Peyer's patch (tissue), 4 donors: ENCODE measurements at places on chromosomes 2 and 18. TPM values are rescaled to one million over a fixed set of nuclear protein-coding genes. Genes with fewer than 3 reads are reported as not detected.

GRCh38 chr2:143891879-143892308 lies 628.0 kb downstream of the ZEB2 start:
- no peak for DNase-seq

DNA sequence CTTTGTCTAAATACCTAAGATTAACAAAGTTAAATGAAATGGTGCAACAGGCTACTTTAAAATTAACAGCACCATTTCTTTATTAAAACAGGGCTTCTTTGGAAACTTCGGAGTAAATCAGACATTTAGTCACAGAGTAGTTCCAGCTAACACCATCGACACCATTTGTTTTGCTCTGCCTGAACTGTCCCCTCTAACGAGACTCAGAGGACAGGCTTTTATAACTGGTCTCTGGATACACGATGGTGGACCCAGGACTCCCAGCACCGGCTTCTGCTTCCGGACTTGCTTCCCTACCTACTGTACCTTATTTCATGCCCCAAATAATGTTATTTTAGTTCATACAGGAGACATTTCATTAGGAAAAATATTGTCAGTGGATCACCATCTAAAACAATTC lies 252.1 kb downstream of the XIRP2 start:
- DNase-seq: no peak

HOXD13 gene
- not detected for total RNA-seq

PIGN gene
- total RNA-seq: 39.9 TPM

- no peak for DNase-seq
Observed at GRCh38 chr2:100992262-100992661, 9.8 kb upstream of the RPL31 start.

DNA sequence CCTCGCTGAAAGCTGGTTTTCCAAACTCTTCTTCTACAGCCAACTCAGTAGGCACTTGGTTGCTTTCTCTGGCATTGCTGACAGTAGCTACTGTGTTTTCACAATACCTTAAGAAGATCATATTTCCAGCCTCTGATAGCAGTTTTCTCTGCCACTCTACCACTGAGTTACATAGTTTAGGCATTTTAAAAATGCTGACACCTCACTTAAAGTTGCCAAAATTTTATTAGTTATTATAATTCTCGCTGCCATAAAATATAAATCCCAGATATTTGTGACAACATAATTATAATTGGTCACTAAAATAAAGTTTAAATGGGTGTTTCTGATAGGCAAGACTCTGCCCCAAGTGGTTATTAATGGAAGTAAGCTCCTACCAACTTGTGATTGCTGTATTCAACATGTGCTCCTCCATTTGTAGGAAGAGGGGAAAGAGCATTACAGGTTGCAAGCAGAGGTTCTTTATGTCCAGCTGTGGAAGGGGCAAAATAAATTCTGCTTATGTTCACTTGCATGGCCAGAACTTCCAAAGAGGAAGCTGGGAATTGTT lies 1202.8 kb downstream of the CNTNAP5 start:
- DNase-seq: no peak

CFAP221 gene
- 3.5 TPM for total RNA-seq

DNA sequence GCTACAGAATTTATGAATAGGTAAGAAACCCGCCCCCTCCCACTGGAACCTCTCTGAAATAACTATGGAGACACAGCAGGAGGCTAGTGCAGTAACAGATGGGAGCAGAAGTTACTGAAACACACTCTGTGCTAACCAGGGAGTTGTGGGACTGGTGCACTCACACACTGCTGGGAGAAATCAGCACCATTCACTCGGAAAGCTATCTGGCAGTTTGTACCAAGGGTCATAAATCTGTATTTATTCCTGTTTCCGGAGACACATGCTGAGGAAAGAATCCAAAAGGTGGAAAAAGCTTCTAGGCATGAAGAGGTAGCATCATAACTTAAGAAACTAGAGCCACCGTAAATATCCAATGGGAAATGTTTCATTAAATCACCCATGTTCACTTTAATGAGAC lies 39.9 kb downstream of the TGFA start:
- no peak for DNase-seq

DNA sequence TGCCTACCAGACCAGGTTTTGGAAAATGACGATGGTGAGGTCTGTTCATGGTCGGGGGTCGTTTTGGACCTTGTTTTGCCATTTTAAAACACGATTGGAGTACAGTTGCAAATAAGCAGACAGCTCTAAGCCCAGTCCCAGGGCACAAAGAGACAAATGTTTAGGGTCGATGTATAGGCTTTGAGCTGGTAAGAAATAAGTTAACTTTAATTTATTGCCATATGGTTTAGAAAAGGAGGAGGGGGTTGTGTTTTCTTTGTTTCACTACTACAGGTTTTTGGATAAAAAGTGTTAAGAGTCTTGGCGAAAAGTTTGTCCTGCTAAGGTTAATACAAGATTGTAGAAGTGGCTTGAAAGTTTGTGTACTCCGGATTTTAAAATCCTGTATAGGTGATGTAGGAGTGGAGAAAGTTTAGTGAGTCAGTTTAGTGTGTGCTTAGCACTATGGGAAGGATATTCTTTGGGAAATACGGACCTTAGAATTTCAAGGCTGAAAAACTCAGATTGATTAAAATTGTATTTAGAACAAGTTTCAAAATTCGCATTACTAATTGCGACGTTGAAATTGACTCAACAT lies 1.3 kb downstream of the KCMF1 start:
- DNase-seq: no peak

DNA sequence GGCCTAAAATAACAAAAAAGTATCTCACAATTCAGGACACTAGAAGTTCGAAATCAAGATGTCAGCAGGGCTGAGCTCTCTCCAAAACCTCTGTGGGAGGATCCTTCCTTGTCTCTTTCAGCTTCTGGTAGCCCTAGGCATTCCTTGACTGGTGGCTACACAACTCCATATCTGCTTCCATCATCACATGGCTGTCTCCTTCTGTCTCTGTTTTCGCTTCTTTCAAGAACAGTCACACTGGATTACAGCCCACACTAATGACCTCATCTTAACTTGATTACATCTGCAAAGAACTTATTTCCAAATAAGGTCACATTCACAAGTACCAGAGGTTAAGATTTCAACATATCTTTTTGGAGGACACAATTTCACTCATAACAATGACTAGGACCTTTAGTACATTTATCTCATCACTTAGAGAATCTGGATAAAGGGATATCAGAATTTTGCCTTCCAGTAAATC lies 275.2 kb downstream of the IRS1 start:
- DNase-seq: no peak

C2orf81 gene
- 0.94 TPM for total RNA-seq
